ENCODE measurements at places on chromosomes 2 and 18.

- DNase-seq, result no peak
Measured at GRCh38 chr18:63161761-63162195, 157.8 kb downstream of the BCL2 start.

DNA sequence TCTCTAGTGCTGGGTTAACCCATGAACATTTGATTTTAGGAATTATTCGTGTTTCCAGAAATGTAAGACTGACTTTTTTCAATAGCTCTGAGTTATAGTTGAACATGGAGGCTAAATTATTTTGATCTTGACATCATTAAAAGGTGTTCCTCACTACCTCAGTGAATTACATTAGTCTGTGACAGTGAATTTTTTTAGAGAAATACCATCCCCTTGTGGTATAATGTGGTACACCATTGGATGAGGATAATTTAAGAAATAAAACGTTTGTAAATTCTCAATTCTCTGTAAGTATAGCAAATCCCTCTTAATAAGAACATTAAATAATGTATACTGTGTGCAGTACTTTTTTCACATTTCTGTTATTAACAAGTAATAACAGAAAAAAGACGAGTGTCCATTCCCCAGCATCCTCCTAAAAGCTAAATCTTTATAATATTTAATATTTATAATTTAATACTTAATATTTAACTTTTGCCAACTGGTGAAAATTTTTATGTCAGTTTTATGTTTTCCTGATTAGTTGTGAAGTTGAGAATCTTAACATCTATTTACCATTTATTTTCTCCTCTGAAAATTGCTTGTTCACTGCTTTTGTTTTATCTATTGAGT lies 70.3 kb upstream of the CWC22 start:
- DNase-seq, result no peak

DNA sequence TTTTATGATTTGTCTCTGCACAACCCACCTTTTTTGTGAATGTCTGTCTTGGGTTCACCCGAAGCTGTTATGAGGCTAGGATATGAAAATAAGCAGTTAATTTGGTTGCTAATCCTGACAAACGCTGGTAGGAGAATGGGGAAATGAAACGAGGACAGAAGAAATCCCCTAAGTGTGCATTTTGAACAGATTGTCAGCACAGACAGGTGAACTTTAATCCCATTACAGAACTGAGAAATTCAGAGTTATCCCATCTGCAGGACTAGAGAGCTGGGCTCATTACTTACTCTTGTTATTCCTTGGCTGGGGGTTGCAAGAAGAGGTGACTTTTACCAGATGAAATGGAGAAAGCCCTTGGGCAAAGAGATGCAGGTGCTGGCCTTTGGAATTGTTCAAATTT lies 123.3 kb upstream of the NYAP2 start:
- DNase-seq, result no peak

GRCh38 chr18:74679679-74680076 lies 82.0 kb downstream of the ZNF407 start:
- DNase-seq, result no peak

- DNase-seq, result no peak
Measured at GRCh38 chr2:235204948-235205347, 253.1 kb downstream of the SH3BP4 start.

GRCh38 chr2:27973592-27973991 lies 83.1 kb downstream of the BABAM2 start:
- DNase-seq, result no peak

GRCh38 chr2:9382604-9383235 lies 40.6 kb downstream of the ITGB1BP1 start:
- no peak for DNase-seq

DNA sequence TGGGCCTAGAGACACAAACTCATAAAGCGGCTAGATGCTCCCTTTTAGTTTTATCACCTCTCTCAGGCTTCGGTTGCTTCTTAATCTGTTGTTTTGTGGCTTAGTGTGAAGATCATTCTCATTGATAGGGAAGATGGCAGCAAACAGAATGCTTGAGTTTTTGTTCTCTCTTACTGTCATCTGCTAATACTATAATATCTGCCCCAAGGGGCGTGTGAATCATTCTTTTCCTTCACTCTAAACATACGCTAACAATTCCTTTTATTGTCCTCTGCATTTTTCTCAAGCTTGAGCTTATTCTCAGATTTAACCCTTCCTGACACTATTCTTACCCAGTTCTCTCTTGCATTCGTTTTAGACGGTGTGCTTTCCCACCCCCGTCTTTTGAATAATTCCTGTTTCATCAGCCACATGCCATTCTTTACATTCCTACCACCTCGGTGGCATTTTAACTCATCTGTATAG lies 323.9 kb upstream of the NRP2 start:
- no peak for DNase-seq

All from cerebellar nuclear complex (tissue), 1 donor.